ENCODE measurements at places on chromosomes 6 and 20.

GRCh38 chr6:160122744-160123143 is 1.1 kb downstream of the SLC22A1 start:
- no peak for DNase-seq

GRCh38 chr6:2562721-2563451 is 187.8 kb downstream of the MYLK4 start:
- no peak for DNase-seq

DNA sequence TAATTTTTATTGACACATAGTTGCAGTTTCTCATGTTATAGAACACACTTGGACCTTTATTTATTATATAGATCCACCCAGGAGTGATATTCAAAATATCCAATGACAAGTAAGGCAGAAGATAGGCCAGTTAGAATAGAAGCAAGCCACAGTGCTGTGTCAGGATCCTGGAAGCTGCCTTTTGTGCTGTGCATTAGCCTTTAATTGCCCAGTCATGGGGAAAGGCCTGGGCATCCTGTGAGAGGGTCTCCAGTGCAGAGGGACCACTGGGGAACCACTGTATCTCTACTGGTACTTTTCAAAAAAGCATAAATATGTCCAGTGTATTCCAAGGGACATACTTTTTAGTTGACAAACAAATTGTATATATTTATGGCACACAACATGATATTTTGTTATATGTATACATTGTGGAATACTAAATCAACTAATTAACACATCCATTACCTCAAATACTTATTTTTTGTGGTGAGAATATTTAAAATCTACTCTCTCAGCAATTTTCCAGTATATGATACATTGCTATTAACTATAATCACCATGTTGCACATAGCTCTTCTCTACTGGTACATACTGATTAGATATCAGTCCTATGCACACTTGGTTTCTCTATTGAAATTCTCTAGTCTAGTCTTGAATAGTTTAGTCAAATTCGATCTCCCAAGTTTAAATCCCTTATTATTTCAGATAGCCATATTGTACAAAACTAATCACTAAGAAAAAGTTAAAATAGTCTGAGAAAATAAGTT is 59.5 kb downstream of the CDC40 start:
- no peak for DNase-seq

DNA sequence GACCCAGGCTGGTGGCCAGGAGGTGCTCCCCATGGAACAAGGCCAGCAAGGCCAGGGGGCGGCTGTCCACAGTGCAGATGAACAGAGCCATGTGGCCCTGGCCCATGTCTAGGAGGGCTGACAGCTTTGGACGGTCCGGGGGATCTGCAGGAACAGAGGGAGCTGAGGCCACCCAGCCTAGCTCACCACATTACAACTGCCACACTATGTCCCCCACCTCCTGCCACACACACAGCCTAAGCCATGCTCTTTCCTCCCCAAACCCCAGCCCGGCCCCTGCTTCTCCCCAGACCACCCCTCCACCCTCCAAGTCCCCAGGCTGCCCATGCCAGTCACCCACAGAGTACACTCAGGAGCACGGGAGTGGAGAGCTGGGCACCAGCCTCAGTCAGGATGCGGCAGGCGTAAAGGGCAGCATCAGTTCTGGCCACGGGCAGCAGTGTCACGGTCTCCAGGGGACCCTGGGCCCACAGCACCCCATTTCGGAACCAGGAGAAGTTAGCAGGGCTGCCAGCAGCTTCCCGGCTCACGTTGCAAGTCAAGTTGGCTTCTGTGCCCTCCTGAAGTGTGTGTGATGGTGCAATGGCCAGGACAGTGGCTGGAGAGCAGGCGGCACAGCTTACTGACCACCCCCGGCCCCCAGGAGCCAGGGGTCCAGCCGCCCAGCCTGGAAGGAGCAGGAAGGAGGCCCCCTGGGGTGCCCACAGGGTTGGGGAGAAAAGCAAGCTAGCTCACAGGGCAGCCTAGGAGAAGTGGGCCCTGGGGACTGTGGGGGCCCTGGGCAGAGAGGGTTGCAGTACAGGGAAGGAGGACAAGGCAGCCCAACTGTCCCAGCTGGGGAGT is 15.2 kb upstream of the ADAM33 start:
- DNase-seq, result no peak

GRCh38 chr6:105495515-105495914 is 92.6 kb upstream of the PREP start:
- no peak for DNase-seq

GRCh38 chr6:142942238-142942637 is 2.7 kb downstream of the HIVEP2 start:
- DNase-seq, result no peak

- no peak for DNase-seq
Observed at GRCh38 chr6:55981660-55982059, 106.3 kb upstream of the BMP5 start.

DNA sequence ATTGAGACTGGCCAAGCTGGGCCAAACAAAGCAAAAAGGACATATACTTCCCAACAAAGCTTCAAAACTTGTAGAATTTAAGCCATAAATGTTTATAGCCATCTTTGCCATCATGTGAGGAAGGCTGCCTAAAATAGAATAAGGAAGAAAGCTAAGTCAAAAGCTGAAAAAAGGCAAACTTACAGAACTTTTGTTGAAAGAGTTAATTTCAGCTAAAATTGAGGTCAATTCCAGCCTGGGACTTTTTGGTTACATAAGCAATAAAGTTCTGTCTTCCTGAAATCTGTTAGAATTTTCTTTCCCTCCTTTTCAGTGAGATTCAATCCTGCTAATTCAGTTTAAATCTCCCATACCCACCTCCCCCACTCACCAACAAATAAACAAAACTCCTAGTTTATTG is 227.9 kb upstream of the MARCKS start:
- DNase-seq, result no peak

- DNase-seq, result no peak
Observed at GRCh38 chr6:106749609-106750008, 120.2 kb downstream of the QRSL1 start.

GRCh38 chr6:14743474-14744211 is 502.2 kb upstream of the JARID2 start:
- DNase-seq, result no peak

DNA sequence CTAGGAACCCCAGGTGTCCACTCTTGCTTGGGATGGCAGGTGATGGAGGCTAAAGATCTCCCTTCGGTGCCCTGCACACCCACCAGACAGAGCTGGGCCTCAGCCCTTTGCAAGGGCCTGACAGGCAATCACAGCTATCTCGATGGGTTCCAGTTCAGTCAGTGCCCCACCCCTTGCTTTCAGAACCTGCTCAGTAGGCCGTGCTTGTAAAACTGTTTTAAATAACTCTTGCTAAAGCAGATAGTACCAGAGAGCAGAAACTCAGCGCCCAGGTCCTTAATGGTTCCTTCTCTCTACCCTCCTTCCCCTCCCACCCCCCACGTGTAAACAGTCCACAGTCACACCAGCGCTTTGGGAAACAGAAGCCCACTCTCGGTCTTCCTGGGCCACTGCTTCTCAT is 39.2 kb downstream of the C6orf132 start:
- no peak for DNase-seq

DNA sequence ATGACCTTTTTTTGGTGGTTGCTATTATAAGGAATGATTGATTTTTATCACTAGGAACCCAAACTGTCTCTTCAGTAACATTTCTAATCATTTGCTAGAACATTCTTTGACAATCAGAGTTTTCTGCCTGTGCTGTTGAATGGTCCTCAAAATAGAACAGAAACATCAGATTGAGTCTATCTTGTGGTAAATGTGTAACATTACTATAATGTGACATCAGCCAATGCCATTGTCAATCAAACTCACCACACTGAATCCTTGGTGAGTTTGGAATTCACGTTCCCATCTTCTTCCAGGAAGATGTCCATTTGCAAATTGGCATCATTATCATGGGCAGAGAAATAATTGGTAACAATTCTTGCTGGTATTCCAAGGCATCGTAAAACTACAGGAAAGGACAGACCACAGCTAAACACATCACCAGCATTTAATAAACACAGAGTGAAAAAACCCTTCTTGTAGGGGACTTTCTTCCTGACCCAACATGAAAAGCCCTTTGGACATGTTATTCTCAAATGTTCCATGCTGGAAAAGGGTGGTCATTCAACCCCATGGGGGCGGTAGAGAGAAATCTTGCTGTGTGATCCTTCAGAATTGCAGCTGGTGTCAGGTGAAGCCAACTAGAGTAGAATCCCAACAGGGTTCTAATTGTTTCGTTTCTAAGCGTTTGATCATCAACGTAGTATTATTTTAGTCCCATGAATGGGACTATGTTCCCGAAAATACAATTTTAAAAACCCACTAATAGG is 98.5 kb downstream of the F13A1 start:
- DNase-seq, result no peak

- DNase-seq, result no peak
Observed at GRCh38 chr6:104527761-104528415, 331.8 kb downstream of the HACE1 start.

DNA sequence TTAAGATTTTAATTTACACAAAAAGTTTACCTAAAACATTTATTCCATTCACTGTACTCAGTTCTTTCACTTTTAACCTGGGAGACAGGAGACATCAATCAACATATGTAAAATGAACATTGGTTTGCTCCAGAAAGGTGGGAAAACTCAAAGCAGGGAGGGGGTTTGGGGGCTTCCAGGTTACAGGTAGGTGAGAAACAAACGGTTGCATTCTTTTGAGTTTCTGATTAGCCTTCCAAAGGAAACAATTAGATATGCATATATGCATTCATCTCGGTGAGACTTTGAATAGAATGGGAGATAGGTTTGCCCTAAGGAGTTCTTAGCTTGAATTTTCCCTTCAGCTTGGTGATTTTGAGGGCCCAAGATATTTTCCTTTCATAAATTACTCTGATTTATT is 38.2 kb upstream of the HDAC2 start:
- no peak for DNase-seq

- DNase-seq, result no peak
Observed at GRCh38 chr6:14165091-14165490, 47.5 kb downstream of the CD83 start.
